DMS79 (cell line): ENCODE measurements at places on chromosomes 3 and 15.

GRCh38 chr3:70871909-70872656 is 559.6 kb upstream of the MDFIC2 start:
- no peak for DNase-seq

GRCh38 chr3:189014526-189014925 is 157.2 kb upstream of the TPRG1 start:
- DNase-seq: no peak

DNA sequence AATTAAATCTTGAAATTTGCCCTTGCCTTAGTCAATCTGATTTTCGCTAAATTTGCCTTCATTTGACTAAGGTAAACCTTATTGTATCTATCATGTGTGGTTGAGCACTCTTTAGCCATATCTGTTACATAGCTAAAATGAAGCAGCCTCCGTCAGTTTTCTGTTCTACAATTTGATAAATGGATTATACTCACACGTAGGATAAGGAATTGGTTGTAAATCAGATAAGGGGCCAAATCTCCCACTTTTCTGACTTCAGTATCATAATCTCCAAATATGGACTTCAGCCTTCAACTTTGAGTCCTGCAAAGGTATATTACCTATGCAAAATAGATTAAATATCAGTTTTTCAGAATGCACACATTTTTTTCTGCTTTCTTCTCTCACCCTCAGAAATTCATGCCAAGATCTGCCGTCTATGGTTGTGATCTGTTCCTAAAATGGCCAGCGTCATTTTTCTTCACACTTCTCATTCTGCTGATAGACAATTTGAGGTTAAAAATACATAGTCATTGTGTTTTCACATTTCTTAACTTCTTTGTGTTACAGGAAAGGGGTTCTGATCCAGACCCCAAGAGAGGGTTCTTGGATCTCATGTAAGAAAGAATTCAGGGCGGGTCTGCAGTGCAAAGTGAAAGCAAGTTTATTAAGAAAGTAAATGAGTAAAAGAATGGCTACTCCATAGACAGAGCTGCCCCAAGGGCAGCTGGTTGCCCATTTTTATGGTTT is 36.9 kb downstream of the RAB8B start:
- DNase-seq: no peak

DNA sequence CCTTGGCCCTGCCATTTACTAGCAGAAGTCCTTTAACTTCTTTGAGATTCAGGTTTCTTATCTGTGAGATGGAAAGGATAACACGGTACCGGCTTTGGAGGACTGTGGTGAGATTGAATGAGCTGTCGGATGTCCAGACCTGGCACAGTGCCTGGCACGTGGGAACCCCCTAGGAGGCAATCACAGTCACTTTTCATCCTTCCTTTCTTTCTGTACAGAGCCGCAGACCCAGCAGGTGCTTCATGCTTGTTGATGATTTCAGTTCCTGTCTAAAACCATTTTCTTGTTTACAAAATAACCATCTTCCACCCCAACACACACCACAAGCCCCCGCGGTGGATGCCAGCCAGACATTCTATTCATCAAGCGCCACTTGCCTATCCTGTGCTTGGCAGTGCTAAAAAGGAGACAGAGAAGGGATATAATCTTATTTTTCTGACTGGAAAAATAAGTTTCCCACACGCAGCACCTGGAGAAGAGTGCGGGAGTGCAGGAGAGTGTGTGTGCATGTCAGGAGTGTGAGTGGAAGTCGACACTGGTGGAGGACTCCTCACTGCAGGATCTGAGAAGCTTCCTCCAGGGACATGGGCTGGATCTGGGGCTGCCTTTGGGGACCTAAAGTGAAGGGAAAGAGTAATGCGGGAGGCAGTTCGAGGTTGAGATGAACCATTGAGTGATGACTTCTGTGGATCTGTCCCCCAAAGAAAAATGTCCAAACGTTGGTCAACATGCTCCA is 85.7 kb downstream of the ST6GAL1 start:
- peak; percentile 26 for DNase-seq

DNA sequence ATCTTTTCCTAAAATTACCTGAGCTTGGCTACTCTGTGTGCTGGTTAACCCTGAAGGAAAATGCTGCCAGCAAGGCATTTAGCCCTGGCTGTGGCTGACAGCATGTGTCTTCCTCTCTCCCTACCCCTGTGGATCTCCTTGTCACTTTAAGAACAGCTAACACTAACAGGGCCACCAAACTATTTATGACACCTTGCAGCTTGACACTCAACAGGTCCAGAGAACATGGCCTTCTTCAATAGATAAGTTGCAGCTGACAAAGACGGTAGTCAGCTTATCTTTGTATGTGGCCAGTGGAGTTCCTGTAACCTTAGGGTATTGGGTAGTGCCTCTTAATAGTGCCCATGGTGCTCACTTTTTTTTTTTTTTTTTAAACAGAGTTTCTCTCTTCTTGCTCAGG is 32.0 kb upstream of the COPB2 start:
- no peak for DNase-seq

- DNase-seq: no peak
Measured at GRCh38 chr3:65575376-65575840, 463.3 kb downstream of the MAGI1 start.

GRCh38 chr3:17672506-17672905 is 69.9 kb downstream of the TBC1D5 start:
- DNase-seq: no peak

GRCh38 chr15:58597943-58598828 is 151.3 kb downstream of the ADAM10 start:
- DNase-seq: no peak

- no peak for DNase-seq
Measured at GRCh38 chr3:126380011-126380768, 14.5 kb upstream of the CFAP100 start.

- no peak for DNase-seq
Measured at GRCh38 chr15:90080458-90080755, 21.9 kb downstream of the IDH2 start.

DNA sequence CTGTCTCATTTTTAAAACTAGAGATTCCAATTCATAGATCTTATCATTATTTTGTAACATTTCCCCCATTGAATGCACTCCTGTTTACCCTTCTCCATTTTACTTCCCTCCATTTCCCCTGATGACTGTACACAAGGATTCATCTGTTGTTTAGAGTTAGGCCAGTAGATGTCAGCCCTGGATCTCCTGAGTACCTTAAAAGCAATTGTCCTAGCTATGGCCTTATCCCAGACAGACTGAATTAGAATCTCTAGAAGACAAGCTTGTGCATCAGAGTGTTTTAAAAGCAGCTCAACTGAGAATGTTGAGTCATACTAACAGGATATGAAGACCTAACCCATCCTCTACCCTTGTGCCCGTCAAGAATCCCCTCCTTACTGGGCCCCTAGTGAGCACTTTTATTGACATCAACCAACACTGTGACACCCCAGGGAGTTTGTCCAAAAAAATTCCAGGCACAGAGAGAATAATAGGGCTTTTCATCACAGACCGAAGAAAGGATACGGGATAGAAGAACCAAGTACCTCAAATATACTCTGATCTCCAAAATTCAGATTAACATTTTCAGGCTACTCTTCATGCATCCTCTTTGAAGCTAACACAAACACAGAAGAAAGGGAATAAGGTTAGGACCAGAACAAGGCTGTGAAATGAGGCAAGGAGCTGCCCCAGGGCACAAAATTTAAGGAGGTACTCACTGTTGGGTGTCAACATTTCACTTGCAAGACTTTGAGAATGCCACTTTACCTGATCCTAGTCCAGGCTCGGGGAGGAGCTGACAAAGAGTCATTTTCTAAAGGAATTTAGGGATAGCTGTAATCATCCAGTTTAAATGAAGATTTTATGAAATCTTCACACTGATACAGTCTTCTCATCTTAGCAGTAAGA is 17.1 kb downstream of the ZBED2 start:
- DNase-seq: peak; percentile 10
